Prostate gland (tissue), 2 donors: ENCODE measurements at places on chromosomes 6 and 20.

GRCh38 chr6:71349395-71349794 is 60.8 kb downstream of the OGFRL1 start:
- no peaks in the 10 kb centered on the region for H3K4me1 ChIP-seq
- H3K4me3 ChIP-seq, result no peak overlapping the region
- DNase-seq, result no peak
- H3K27ac ChIP-seq, result no peak overlapping the region
- H3K27me3 ChIP-seq, result no peaks in the 10 kb centered on the region

DNA sequence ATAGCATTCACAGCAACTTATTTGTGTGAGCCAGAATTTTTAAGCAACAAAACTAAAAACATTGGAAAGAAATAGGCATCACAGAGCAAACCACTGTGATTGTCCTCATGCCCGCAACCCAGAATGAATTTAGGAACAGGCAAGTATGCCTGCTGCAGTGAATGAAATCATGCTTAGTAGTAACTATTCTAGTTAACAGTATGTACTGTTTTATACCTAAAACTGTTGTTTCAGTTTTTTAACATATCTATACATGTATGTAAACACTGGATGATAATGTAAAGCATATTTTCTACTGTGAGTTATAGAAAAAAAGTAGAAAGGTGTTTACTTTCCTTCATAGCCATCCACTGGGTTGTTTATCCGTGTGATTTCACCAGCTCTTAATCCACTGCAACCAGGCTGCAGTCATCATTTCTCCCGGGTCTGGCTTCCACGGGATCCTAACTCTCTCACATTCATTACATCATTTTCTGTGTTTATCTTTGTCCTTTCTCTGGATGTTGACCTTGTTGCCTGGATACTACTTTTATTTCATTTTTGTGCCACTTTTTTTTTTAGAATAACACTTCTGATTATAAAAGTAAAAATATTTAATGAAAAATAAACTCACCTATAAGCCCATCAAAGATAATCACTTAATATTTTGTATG is 3.6 kb upstream of the ARFGEF3 start:
- H3K27me3 ChIP-seq, result no peaks in the 10 kb centered on the region
- no peak overlapping the region for H3K27ac ChIP-seq
- H3K4me1 ChIP-seq, result no peaks in the 10 kb centered on the region
- H3K36me3 ChIP-seq, result no peaks in the 10 kb centered on the region
- no peak for DNase-seq

DNA sequence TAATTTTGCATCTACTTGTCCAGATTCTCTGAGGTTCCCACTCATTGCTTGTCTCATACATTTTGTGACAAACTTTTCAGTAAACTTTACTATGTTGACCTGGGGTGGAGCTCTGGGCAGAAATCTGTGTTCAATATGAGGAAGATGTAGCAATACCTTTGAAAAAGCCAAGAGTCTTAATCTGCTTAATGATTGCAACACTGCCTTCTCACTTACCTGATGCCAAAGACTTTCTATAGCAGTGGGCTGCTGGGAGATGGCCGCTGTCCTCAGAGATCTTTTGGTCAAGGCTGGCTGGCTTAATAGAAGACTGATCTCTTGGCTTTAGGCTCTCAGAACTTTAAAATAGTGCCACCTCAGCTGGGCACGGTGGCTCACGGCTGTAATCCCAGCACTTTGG is 70.1 kb upstream of the RBM24 start:
- H3K27me3 ChIP-seq, result no peaks in the 10 kb centered on the region
- H3K4me3 ChIP-seq, result no peak overlapping the region
- no peak for DNase-seq
- H3K27ac ChIP-seq, result no peak overlapping the region

DNA sequence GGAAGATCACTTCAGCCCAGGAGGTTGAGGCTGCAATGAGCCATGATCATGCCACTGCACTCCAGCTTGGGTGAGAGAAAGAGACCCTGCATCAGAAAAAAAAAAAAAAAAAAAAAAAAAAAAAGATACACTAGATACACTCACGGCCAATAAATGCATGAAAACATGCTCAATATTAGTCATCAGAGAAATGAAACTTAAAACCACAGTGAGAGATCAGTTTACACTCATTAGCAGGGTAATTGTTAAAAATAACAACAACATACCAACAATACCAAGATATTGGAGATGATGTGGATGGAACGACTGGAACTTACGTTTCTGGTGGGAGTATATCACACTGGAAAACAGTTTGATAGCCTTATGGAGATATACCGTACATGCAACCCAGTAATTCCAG is 29.9 kb downstream of the HS3ST5 start:
- H3K4me1 ChIP-seq, result no peaks in the 10 kb centered on the region
- no peak for DNase-seq
- H3K4me3 ChIP-seq, result no peak overlapping the region
- no peaks in the 10 kb centered on the region for H3K36me3 ChIP-seq
- H3K27me3 ChIP-seq, result no peaks in the 10 kb centered on the region

- no peak overlapping the region for H3K4me3 ChIP-seq
- DNase-seq, result no peak
- no peak overlapping the region for H3K27ac ChIP-seq
- no peaks in the 10 kb centered on the region for H3K36me3 ChIP-seq
- H3K27me3 ChIP-seq, result no peaks in the 10 kb centered on the region
These were observed 44.4 kb downstream of the CYP24A1 start for GRCh38 chr20:54129350-54129749.
